Right lung (tissue), 10 donors: ENCODE measurements at places on chromosomes 16 and 17.

DNA sequence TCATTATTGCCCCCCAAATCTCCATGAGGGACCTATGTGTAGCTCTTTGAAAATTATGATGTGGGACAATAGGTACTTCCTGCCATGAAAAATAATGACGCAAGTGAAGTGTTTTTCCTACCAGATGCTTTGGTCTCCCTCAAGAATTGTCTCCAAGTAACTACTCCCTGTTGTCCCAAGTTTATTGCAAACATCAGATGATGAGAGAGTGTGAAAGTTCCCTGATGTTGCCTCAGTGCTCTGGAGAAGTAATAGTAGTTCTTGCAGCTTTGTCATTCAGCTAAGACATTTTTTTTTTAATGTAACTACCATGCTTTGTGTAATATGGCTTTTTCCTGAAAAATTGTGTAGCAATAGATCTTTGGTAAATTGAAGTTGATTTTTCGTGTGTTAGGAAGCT lies 20.1 kb downstream of the LPCAT2 start:
- no peak for DNase-seq

GRCh38 chr16:18800293-18800692 lies 1.1 kb downstream of the ARL6IP1 start:
- DNase-seq = peak; percentile 12

DNA sequence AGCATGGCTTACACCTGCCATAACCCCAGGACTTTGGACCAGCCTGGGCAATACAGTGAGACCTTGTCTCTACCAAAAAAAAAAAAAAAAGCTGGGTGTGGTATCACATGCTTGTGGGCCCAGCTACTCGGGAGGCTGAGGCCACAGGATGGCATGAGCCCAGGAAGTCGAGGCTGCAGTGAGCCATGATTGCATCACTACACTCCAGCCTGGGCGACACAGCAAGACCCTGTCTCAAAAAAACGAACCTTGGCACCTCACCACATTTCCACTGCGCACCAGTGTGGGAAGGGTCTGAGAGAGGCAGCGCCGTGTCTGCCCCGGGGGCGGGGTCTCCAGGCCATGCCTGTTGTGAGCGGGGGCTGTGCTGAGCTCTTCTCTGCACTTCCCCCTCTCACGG lies 6.3 kb downstream of the ACSF3 start:
- no peak for DNase-seq

GRCh38 chr17:27469256-27469655 lies 13.0 kb downstream of the KSR1 start:
- no peak for DNase-seq

GRCh38 chr16:84310642-84311041 lies 16.0 kb downstream of the WFDC1 start:
- DNase-seq = no peak

- DNase-seq = no peak
These were observed 3.4 kb downstream of the BHLHA9 start for GRCh38 chr17:1273492-1274244.

- DNase-seq = no peak
These were observed 13.8 kb downstream of the MGAT5B start for GRCh38 chr17:76881966-76882365.

DNA sequence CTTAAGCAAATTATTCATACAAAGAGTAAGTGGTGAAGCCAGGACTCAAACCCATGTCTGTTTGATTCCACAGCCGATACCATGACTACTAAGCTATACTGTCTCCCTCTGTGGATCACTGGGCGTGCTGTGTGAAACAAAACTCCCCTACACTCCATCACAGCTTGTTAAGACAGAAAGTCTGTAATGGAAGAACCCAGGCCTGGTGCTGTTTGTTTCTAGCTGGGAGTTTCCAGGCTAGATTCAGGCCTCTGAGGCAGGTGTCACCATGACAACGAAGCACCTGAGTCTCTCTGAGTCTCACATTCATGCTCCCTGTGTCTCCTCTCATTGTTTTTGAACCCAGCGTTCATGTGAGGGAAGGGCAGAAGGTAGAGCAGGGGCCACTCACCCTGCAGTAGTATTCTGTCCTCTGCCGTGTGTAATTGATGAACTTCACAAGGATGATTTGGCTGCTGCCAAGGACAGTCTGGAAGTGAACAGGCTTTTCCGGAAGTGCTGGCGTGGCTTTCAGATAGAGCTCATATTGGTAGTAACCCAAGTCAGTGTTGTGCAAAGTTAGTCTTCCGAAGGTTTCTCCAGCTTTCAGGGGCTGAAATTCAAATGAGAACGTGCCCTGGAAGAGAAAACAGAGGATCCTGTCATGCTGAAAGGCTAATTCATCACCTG lies 8.6 kb upstream of the VAC14 start:
- DNase-seq = no peak

DNA sequence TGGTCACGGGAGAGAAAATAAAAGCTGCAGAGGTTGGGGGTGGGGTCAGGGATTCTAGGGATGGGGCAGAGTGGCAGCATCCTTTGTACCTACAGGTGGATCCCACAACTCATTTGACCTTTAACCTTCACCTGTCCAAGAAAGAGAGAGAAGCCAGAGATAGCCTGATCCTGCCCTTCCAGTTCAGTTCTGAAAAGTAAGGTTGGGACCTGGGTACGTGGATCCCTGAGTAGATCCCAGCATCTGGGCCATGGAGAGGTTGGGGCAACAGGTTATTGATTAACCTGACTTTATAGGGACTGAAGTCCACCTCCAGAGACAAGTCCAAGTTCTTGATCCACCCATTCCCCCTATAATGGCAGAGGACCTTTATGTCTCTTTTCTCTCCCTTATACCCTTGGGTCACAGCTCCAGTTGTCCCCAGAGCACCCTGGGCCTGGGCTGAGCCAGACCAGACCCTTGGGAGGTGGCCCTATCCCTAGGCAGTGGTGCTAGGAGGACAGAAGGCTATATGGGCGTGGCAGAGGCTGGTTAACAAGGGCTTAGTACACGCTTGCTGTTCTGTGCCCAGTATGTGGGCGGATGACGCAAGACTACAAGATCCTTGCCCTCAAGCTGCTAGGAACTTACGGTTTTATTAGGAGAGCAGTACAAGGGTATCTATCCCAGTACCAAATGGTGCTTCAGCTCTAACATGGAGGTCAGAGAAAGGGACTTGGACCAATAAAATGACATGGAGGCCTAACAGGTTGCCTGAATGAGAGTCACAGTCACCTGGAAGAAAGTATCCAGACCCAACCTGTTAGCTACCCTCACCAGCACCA lies 3.3 kb downstream of the CLDN7 start:
- no peak for DNase-seq

- no peak for DNase-seq
These were observed 274.5 kb downstream of the C16orf95 start for GRCh38 chr16:87042551-87043230.

- DNase-seq = no peak
These were observed 278.9 kb upstream of the FOXF1 start for GRCh38 chr16:86231321-86231995.

DNA sequence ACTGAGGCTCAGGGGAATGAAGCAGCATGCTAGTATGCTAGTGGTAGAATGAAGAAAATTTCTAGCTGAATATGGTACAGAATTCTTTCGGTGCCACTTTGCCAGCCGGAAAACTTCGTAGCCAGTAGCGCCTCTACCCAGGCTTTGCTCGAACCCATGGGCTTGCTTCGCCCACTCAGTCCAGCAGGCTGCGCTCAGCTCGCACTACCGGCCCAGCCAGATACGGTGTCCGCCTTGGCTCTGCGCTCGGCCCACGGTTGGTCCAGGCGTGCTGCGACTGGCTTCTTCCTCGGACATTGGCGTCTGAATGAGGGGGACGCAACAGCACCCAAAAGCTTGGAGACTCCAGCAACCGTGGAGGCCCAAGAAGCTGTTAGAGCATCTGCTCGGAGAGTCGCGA lies 372.5 kb upstream of the CDH8 start:
- no peak for DNase-seq

GRCh38 chr16:9318764-9319163 lies 227.3 kb downstream of the HAPSTR1 start:
- DNase-seq = no peak

GRCh38 chr17:944266-944826 lies 35.2 kb downstream of the NXN start:
- DNase-seq = no peak

- no peak for DNase-seq
These were observed 738 bp upstream of the XPO6 start for GRCh38 chr16:28212532-28212873.

- no peak for DNase-seq
These were observed 785 bp downstream of the HID1 start for GRCh38 chr17:74971842-74972106.

DNA sequence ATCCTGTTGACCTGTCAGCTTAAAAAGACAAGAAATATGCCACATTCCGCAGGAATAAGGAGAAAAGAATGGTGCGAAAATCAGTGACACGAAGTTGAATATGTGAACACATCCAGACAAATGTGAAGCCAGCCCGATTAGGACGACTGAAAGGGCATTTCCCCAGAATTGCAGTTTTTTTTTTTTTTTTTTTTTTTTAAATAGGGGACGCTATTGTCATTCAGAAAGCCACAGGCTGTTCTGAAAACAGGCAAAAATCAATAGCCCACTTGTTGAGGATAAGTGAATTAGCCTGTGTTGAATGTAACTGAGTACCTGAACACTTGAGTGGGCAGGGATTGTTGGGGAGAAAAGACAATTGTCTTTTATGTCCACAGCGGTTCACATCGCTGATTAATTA lies 507.1 kb downstream of the WWOX start:
- DNase-seq = no peak

- DNase-seq = no peak
These were observed at the start of gene CD7 for GRCh38 chr17:82317394-82318168. Gene CD7 (minus strand): TSS chr17:82317608. CDS start chr17:82317495, 113 bp downstream.

DNA sequence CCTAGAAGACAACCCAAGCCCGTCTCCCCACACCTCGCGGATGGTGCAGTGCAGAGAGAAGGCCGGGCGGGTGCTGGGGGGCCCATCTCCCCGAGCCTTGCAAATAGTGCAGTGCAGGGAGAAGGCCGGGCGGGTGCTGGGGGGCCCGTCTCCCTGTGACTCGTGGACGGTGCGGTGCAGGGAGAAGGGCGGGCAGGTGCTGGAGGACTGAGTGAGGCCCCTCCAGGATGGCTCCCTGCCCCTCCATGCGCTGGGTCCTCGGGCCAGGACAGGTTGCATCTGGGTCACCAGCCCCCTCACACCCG lies 40.0 kb upstream of the ACSF3 start:
- no peak for DNase-seq

DNA sequence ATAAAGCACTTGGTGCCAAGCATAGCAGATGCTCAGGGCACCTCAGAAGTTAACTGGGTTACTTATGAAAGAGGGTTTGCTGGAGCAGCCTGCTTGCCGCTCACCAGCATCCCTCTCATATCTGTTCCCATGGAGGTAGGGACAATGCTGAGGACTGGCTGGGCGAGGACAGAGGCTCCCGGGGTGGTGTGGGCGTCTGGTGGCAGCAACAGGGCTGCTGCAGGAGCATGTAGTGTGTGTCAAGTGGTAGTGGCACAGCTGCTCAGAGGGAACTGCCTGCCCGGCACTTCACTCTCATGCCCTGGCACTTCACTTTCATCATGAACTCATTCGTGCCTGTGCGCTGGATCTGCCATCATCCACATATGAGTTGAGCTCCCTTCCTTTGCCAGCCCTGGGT lies 26.9 kb upstream of the ZNHIT3 start:
- no peak for DNase-seq

- DNase-seq = peak; percentile 8
These were observed 580.8 kb upstream of the EEF2KMT start for GRCh38 chr16:5678371-5678770.

GRCh38 chr16:69073181-69073702 lies 32.2 kb upstream of the HAS3 start:
- no peak for DNase-seq

DNA sequence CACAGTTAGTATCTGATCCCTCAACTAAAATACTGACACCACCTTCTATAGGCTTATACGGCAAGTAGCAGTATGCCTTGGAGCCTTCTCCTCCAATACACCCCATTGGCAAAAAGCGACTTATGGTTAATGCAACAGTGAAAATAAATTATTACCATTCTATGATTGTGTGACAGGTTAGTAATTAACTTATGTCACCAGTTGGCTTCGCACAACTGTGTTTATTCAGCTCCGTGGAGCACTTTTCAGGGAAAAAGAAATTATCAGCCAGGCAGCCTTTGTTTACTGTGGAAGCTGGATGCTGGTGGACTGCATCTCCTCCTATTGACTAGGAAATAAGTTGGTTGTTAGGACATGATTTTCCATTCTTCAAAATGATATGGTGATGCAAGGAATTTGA lies 833.8 kb upstream of the RBFOX1 start:
- DNase-seq = no peak

GRCh38 chr16:46976550-46976949 lies 3.1 kb upstream of the DNAJA2 start:
- DNase-seq = no peak

DNA sequence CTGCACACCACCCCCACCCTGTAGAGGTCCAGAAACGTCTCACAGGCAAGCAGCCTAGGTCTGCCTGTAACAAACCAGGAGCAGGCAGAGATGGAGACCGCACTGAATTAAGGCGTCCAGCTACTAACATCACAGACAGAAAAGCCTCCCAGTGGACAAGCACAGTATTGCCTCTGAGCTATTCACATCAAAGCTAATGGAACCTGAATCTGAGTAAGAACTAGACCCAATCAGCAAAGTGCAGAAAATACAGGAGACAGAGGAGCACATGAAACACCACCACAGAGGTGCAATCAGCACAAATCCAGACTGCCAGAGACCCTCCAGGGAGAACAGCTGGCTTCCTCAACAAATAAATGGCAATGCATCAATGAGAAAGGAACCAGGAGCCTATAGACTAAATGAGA lies 22.2 kb upstream of the PEMT start:
- no peak for DNase-seq

- no peak for DNase-seq
These were observed 30.7 kb downstream of the CD300LF start for GRCh38 chr17:74682028-74682427.

- DNase-seq = no peak
These were observed 26.2 kb downstream of the TEKT5 start for GRCh38 chr16:10668322-10669045.

DNA sequence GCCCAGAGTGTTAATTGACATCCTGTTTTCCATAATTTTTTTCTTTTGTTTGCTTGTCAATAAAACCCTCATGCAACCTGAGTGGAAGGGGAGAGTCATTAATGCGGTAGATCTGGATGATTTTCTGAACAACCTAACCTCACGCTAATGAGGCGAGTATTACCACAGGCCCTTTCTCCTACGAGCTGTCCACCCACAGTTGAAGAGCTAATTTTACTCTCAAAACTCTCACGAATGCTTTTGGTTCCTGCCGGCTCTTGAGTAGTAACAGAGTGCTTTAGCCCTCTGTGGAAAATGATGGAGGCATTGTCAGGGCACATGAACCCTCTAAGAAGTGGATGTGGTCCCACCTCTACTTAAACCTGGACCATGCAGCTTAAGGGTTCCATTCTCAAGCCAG lies 491.3 kb upstream of the RBFOX1 start:
- DNase-seq = no peak

DNA sequence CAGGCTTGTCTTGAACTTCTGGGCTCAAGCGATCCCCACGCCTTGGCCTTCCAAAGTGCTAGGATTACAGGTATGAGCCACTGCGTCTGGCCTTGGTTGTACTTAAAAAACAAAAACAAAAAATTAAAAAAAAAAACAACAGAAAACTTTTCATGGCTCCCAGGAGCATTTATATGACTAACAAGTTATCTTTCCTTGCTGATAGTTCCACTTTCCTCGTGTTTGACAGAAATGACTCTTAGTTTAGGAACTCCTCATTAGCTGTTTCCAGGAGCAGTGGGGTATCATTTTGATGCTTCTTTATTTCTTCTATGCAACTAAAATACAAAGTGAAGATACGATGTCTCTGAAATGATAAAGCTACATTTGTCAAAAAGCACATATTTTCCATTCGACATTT lies 165.4 kb downstream of the PRKCA start:
- DNase-seq = no peak

GRCh38 chr17:82592289-82592766 lies 55.9 kb downstream of the WDR45B start:
- no peak for DNase-seq
